ENCODE measurements at places on chromosomes 1 and 21.

DNA sequence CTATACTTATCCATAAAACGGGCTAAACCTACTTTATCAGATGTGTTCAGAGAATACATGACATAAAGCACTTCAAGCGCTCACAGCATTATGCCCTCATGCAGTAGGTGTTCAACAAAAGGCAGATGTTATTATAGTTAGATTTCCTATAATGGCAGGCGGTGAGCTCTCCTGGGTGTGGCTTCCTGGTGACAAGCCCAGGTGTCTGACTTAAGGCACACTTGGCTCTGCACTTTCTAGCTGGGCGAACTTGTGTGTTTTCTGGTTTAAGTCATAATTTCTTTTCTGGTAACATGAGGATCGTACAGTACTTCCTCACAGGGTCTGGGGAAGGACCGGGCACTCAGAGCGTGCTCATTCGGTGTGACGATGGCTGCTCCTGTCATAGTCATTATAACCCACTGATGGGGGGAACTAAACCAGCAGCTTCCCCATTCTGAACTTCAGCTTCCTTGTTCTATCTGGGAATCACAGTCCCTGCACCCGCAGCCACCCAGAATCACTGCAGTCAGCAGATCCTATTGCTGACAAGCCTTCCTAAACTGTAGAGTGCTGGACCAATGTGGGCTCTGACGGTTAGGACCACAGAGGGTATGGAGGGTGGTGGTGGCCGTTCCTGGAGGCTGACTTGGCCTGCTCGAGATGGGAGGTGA lies 52.8 kb downstream of the IGSF21 start:
- DNase-seq = no peak

DNA sequence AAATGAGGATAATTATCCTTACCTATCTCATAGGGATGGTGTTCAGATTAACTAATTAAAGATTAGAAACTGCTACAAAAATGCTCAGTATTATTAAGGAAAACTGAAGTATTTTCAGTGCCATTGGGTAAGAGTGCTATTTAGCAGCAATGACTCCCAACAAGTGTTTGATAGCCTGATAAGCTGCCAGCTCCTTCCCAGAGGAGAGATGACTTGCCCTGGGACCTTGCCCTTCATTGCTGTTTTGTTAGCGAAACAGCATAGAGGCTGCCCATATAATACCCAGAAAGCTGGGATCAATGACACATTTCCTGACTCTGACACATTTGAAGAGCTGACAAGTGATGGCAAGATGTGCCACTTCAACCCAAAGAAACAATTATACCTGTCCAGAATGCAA lies 592.2 kb downstream of the ADGRL2 start:
- no peak for DNase-seq

DNA sequence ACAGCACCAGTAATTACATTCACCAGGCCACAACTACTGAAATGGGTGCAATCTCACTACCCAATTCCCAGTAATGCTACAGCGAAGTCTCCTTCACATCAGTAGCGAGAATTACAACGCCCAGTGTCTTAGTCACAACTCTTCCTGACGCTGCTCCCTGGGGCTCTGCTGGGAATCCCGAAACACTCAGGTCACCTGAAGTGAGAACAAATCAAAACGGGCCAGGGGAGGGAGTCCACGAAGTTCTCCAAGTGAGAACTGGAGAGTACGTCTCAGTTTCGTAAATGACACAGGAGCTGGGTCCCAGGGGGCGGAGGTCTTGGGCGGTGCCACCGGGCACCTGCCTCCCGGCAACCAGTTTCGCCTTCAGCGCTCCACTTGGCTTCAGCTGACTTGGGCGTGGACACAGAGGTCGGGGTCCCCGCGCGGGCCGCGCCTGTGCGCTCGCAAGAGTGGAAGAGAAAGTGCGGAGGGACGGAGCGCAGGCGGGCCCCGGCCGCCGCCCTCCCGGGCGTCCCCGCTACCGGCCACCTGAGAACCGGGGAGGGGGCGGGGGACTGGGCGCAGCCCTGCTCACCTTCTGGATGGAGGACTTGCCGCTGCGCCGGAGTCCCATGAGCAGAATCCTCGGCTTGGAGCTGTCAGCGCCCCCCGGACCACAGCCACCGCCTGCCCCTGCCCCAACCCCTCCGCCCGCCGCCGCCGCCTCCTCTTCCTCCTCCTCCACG lies 575 bp downstream of the RRAGC start:
- no peak for DNase-seq

DNA sequence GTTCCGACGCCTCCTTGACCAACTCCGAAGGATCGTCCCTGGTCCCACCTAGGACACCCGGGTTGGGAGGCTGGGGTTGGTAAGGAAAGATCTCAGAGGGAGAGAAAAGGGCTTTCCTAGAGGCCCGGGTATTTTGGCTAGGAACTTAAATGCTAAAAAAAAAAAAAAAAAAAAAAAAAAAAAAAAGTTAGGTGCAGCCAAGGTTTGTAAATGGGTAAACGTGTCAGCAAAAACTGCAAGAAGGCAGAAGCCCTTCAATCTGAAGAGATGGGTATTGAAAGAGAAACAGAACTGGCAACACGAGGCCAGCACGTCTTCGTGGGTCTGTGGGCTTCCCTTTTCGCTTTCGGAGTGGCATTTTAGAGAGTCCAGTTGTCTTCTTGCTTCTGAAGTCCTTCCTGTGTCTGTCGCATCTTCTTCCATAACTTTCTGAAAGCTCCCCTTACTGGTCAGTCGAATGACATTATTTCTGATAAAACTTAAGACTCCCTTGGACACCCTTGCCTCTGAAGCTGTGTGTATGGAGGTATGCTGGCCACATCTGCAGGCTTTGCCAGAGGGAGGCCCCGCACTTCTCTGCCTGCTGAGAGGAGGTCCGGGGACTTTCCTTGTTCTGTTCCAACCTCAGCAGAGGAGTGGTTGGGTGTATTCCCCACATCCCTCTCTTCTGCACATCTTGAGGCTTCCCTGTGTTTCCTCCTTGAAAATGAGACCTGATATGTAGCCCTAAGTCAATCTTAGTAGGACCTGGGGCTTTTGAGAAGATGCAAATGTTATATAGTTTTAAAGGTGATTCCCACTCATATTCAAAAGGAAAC lies 745 bp downstream of the RCSD1 start:
- DNase-seq = no peak

- DNase-seq = no peak
Measured at GRCh38 chr21:26001356-26001755, 169.2 kb downstream of the APP start.

DNA sequence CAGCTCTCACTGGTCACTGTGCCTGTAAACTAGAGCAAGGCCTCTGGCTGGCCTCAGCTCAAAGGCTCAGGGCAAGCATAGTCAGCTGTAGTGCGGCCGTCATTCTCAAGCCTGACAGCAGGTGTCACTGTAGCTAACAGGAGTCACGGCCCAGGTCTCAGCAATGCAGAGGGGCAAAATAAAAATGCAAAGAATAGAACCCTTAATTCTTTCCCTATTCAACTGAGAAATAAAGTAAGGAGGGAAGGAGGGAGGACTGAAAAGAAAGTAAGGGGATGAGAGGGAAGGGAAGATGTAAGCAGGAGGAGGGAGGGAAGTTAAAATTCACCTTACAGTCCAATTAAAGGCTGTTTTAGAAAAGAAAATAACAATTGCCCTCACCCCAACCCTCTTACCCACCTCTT lies 106.1 kb downstream of the KIAA0319L start:
- DNase-seq = no peak

- DNase-seq = no peak
Measured at GRCh38 chr1:54652168-54652567, 10.6 kb downstream of the MROH7 start.

- no peak for DNase-seq
Measured at GRCh38 chr1:215002471-215002870, 80.1 kb upstream of the KCNK2 start.

DNA sequence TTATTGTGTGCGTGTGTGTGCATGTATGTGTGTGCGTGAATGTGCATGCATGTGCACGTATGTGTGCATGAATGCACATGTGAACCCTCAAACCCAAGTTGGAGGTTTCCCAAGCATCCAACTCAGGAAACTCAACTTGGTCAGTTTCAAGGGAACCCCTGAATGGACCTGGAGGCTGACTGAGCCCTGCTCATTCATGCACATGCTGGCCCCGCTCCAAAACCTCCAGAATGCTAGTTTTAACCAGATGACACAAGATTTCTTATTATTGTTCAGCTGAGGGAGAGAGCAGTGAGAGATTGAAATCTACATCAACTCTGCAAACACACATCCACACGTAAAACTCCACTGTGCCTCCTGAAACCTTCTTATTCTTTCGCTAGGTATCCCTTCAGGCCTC lies 104.4 kb downstream of the OMA1 start:
- no peak for DNase-seq

GRCh38 chr1:24300971-24301784 lies 18.0 kb upstream of the GRHL3 start:
- no peak for DNase-seq

GRCh38 chr1:17177651-17178050 lies 27.3 kb upstream of the PADI1 start:
- no peak for DNase-seq

GRCh38 chr1:5688081-5689077 lies 303.8 kb downstream of the NPHP4 start:
- no peak for DNase-seq

GRCh38 chr1:22575532-22576149 lies 12.4 kb downstream of the EPHA8 start:
- no peak for DNase-seq

GRCh38 chr1:219027146-219027673 lies 146.5 kb upstream of the LYPLAL1 start:
- DNase-seq = no peak

DNA sequence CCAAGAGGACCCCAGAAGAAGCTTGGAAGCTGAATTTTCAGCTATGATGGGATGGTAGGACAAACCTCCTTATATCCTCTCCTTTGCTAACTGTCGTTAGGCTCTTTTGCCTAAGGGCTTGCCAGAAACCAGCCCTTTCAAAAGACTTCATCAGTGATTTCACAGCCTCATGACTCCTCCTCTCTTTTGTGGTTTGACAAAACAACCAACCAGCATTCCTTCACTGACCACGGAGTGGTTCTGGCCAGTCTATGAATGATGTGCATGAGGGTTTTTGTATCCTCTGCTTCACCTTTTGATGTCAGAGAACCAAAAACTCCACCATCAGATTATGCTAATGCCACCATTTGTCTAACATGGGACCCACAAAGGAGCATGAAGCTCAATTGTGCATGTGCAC lies 116.9 kb upstream of the COA6 start:
- DNase-seq = no peak

GRCh38 chr1:67711158-67711854 lies 26.3 kb downstream of the GADD45A start:
- DNase-seq = no peak

DNA sequence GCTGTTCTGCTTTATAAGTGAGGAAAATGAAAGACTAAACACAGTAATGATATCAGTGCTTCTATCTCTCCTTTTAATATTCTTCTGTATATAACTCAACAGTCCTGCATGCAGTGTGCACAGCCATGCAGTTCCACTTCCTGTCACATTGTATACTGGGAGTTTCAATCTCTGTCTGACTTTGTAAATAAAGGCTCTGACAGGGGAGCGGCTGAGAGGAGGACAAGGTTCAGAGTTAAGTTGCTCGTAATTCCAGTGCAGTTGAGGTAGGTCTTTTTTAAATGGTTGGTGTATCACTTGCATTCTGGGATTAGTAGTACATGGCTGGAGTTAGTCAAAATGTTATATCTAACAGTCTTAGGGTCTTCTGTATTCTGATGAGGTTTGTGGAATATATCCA lies 264.5 kb downstream of the OLFM3 start:
- DNase-seq = no peak

- DNase-seq = no peak
Measured at GRCh38 chr1:182664296-182664695, 20.1 kb downstream of the RGS8 start.

DNA sequence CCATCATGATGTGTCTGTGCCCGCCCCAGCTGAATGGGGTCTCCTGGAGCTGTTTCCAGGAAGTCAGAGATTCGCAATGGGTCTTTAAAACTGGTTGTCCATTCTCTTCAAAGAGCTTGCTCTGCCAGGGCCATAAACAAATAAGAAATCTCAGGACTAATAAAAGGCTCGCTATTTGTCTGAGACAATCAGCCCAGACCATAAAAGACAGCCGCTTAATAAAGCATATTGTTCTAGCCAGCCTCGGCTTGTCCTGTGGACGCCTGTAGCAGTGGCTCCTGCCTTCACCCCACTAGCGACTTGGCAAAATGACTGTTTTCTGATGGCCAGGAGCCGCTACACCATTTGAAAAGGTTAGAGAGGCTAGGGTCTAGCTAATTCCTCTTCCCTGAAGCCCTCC lies 20.6 kb upstream of the SELENON start:
- no peak for DNase-seq

- no peak for DNase-seq
Measured at GRCh38 chr1:164064501-164064900, 494.5 kb upstream of the PBX1 start.

- peak; percentile 21 for DNase-seq
Measured at GRCh38 chr1:207579436-207579799, 65.5 kb upstream of the CR1L start.

GRCh38 chr1:53735261-53735660 lies 3.7 kb downstream of the GLIS1 start:
- no peak for DNase-seq

GRCh38 chr1:3677484-3677883 lies 25.2 kb downstream of the TP73 start:
- DNase-seq = peak; percentile 34

DNA sequence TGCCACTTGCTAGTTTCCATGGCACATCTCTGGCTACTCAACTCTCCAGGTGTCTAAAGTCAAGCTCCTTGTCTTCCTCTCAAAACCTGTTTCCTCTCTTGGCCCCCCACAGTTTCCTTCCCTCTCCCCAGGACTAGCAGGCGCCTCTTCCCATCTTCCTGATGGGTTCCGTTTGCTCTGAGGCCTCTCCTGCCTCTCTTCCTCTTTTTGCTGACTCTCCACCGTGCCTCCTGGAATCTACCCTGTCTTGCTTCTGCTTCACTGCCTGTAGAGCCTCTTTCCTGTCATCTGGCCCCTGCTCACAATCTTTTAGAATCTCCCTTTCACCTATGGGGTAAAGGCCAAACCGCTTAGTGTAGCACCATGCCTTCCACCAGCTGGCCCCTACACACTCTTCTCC lies 21.8 kb upstream of the LHX4 start:
- DNase-seq = no peak

- no peak for DNase-seq
Measured at GRCh38 chr21:31524140-31524539, 135.4 kb upstream of the SOD1 start.

DNA sequence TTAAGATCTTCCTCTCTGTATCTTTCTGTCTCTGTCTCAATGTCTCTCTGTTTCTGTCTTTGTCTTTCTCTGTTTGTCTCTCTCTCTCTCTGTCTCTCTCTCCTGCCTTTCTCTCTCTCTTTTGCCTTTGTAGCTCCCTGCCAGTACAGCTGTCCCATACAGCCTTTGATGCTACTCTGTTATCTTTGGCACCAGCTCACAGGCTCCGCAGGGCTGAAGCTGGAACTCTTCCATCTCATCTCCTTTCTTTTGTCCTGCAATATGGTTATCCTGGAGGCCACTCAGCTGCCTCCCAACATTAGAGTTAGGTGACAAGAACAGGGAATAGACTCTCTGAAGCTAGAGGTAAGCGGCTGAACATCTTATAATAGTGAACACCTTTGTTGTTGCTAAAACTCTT lies 354.3 kb upstream of the NEGR1 start:
- no peak for DNase-seq
